ENCODE measurements at places on chromosomes 3 and 15.

GRCh38 chr15:87317900-87318299 lies 938.6 kb downstream of the NTRK3 start:
- DNase-seq = no peak

- DNase-seq = no peak
Measured at GRCh38 chr3:64631951-64632350, 55.8 kb downstream of the ADAMTS9 start.

- DNase-seq = no peak
Measured at GRCh38 chr3:35946121-35946853, 307.0 kb downstream of the ARPP21 start.

- DNase-seq = no peak
Measured at GRCh38 chr3:99473321-99473751, 165.1 kb upstream of the COL8A1 start.

- DNase-seq = no peak
Measured at GRCh38 chr15:56943403-56943802, 25.0 kb downstream of the TCF12 start.

GRCh38 chr3:119181765-119182164 lies 8.4 kb downstream of the UPK1B start:
- no peak for DNase-seq

DNA sequence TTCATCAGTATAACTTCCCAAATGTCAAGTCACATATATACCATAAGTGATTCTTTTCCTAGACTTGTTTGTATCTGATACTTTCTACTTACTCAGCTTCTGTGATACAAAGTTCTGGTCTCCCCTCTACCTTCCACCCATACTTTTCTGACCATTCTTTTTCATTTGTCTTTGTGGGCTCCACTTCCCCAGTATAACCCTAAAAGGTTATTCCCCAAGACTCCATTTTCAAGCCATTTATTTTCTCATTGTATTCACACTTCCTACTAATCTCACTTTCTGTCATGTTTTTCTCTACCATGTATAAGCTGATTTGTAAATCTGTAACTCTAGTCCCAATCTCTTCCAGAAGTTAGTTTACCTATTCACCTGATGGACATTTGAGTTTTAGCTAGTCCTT lies 34.0 kb downstream of the IQCB1 start:
- no peak for DNase-seq

DNA sequence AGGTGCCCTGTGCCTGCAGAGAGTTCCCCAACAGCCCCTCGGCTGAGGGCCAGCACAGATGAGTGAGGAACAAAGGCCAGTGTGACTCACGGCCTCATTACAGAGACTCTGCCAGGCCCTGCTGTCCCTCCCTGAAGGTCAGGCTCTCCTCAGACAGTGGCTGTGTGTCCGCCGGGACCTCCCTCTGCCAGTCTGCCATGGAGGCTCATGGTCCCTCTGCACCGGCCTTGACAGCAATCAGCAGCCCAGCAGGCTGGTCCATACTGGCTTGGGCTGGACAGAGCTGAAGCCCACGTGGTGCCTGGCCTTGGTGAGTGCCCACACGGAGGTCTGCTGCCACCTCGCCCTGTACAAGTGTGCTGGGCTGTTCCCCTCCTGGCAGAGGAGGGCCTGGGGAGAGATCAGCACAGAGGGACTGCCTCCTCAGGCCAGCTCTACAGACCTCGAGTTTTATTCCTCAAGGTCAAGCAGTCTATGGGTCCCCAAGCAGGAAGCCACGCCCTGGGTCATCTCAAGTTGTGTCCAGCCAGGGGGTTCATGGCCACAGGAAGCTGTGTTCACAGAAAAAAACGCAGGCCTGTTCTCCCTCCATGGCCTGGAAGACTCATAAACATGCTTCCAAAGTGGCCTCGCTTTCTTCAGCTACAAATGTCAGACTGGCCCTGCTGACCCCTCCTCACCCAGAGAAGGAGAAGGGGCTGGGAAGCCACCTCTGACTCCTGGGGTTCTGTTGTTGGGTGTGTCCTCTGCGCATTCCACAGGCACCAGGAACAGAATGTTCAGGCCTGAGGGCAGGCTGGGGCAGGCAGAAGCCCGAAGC lies 27.0 kb downstream of the SLC41A3 start:
- no peak for DNase-seq

GRCh38 chr3:176699288-176699687 lies 498.0 kb downstream of the TBL1XR1 start:
- DNase-seq = no peak

DNA sequence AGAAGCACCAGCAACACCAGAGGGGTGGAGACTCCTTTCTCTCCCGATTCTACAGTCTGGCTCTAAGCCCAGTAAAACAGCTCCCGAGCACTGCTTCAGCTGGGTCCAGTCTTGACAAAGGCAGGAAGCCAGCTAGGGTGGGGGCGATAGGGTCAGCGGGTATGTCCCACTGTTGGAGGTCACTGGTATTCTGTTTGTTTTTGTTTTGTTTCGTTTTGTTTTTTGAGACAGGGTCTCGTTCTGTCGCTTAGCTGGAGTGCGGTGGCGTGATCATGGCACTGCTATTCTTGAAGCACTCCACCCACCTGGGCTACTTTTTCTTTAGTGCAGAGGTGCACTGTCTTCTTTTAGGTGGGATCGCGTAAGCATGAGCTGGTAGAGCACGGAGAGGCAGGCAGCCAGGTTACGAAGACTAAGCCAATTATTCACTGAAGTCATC lies 16.3 kb downstream of the GCSAM start:
- DNase-seq = no peak

- DNase-seq = no peak
Measured at GRCh38 chr15:52556524-52557273, 12.1 kb downstream of the ARPP19 start.

- DNase-seq = peak; percentile 5
Measured at GRCh38 chr15:85583923-85584390, 203.6 kb downstream of the AKAP13 start.

- no peak for DNase-seq
Measured at GRCh38 chr15:70286113-70286806, 188.5 kb upstream of the TLE3 start.

- DNase-seq = no peak
Measured at GRCh38 chr15:40790718-40791117, 16.2 kb upstream of the ZFYVE19 start.

DNA sequence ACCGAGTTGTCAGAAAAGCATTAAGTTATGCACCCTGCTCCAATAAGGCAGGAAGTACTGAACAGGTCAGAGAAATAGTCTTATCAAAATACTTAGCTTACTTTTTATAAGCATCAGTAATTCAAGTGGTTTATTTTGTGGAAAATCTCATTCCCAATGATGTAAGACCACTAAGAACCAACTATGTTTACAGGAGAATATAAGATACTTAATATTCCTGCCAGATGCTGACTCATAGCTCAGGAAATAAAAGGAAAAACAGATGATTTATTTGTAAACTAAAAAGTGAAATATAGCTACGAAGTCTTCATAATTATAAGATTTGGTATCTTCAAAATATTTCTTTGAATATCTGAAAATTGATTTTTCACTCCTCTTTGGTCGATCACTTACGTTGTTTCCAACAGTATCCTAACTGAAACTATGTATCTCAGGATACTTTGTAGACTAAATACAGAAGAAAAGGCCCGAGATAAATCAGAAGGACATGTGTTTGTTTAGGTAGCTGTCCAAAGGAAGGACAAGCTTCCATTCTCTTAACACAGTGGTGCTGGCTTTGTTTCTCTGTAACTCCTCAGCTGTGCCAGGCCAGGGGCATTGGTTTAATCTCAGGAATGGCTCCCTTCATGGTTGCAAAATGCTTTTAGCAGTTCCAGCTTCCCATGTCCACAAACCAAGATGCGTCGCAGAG lies 295.8 kb downstream of the GBE1 start:
- no peak for DNase-seq

GRCh38 chr3:143119974-143120715 lies 574 bp downstream of the CHST2 start:
- DNase-seq = peak; percentile 5

DNA sequence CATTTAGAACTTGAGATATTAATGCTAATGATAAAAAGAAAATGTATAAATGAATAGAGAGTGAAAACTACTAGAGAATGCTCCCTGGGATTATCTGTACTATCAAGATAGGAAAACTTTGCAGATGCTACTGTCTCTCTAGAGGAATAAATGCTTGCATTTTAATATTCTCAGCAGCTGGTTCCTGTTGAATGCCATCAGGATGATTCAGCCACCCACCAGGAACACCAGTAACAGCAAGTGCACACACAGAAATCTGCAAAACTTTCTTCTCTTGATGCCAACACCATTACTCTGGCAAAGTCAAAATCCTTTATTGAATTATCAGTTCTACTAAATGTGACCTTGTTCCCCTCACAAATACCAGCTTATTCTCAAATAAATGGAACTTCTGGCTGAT lies 148.4 kb downstream of the TIGIT start:
- no peak for DNase-seq

- no peak for DNase-seq
Measured at GRCh38 chr15:62552444-62552843, 387.4 kb upstream of the C2CD4B start.

DNA sequence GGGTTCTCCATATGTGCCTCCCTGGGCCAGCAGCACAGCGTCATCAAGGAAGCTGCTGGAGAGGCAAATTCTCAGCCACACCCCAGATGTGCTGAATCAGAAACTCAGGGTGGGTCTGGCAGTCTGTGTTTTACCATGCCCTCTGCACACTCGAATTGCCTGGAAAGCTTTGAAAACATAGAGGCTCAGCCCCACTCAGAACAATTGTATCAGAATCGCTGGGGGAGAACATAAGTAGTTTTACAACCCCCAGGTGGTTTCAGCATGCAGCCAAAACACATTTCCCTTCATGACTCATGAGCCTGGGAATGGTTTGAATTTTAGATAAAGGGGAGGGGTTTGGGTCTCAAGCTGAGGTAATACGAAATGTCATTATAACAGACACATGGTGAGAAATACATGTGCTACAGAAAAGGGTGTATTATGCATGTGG lies 9.6 kb downstream of the TGM4 start:
- DNase-seq = no peak

GRCh38 chr3:43790060-43790459 lies 99.3 kb downstream of the ABHD5 start:
- no peak for DNase-seq

DNA sequence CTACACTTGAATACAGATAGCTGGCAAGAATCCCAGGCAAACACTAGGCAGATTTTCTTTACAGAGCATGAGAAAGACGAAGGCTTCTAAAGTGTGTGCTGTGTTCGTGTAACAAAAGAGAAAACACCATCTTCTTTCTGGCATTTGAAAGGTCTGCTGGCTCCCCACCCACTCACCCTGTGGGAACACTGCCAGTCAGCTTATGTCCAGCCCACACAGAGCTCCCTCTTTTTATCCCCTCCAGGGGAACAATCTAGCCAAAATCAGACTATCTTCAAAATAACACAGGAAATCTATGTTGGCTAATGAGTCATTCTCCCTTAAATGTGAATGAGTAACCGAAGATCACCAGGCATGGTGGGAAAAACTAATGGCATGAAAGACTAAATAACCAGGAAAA lies 45.6 kb upstream of the PAQR5 start:
- DNase-seq = no peak

GRCh38 chr15:50815958-50816590 lies 50.6 kb upstream of the SPPL2A start:
- DNase-seq = no peak

- no peak for DNase-seq
Measured at GRCh38 chr3:88926221-88926620, 181.2 kb upstream of the EPHA3 start.

GRCh38 chr3:157388976-157389375 lies 47.7 kb upstream of the PTX3 start:
- no peak for DNase-seq

DNA sequence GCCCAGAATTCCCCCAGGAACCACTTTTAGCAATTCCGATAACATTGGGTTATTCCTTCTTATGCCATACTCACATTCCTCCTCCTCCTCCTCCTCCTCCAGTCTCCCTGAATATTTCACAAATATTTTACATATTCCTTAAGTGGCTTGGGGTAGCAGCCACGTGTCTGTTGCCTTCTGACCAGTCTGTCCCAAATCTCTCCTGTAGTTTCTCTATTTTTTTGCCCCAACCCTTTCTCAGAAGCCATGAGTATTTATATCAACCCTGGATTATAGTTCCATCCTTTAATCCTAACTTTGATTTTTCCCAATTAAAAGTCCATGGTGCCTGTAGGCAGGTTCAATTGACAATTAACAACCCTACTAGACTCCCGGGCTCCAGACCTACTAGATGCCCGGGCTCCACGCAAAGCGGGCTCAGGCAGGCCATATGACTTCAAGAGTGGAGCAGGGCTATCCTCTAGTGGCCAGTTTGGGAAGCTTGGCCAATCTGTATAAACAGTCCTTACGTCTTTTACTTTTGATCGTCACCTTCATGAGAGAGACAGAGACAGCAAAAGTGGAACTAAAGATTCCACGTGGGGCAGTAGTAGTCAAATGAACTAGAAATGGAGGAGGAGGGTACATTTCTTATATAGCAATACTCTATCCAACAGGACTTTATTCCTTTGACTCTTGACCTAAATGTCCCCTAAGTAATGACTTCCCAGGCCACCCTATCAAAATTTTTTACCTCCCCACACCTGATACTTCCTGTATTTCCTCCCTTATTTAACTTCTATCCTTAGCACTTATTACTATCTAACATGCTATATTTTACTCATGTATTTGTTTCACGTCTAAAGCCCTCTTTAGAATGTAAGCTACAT lies 69.7 kb downstream of the USF3 start:
- DNase-seq = no peak

GRCh38 chr15:40046721-40047414 lies 7.9 kb upstream of the SRP14 start:
- no peak for DNase-seq

DNA sequence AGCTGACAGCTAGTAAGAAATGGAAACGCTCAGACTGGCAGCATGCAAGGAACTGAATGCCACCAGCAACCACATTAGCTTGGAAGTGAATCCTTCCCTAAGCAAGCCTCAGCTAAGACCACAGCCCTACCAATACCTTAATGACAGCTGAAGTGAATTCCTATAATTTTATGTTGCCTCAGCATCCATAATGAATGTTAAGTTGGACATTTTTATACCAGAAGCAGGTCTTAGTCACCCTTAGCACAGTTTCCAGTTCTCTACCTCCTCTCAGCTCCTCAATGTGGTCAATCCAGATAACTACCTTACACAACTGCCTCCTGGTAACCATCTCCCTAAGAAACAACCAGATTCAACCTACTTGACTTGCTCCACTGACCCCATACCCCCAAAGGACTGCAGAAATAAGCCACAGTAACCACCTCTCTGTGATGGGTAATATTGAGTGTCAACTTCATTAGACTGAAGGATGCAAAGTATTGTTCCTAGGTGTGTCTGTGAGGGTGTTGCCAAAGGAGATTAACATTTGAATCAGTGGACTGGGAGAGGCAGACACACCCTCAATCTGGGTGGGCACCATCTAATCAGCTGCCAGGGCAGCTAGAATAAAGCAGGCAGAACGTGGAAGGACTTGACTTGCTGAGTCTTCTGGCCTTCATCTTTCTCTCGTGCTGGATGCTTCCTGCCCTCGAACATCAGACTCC lies 33.5 kb downstream of the NEDD4 start:
- DNase-seq = no peak

- DNase-seq = no peak
Measured at GRCh38 chr15:65906396-65906795, 37.1 kb downstream of the RAB11A start.

- DNase-seq = no peak
Measured at GRCh38 chr3:156681002-156681401, 6.6 kb downstream of the TIPARP start.

- DNase-seq = no peak
Measured at GRCh38 chr15:66883284-66883911, 181.4 kb downstream of the SMAD6 start.

GRCh38 chr15:60761505-60761845 lies 282.5 kb upstream of the ICE2 start:
- DNase-seq = no peak

Data from activated T-helper 1 cell treated with anti-CD3 and anti-CD28 coated beads, Interleukin-2, amount 50 U/mL, for 16 hours (primary cell).